ENCODE measurements at places on chromosomes 16 and 17.
A peak's percentile ranks its signal among the peaks of the same experiment; 100 is the strongest.

DNA sequence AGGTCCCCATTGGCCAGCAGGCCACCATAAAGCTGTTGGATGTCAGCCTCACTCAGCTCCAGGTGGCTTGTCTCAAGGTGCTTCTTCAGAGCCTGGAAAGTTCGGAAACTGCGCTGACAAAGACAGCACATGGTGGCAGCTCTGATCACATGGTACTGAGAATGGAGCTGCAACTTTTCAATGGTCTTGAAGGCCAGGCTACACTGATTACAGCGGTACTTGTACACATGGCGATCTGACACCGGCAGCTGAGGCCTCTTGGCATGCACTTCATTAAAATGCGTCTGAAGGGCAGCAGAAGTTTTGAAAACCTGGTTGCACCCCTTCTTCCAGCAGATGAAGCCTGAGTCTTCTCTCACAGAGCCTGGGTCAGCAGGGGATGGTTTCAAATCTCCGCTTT is 249.7 kb downstream of the ZFHX3 start:
- DNase-seq = no peak

DNA sequence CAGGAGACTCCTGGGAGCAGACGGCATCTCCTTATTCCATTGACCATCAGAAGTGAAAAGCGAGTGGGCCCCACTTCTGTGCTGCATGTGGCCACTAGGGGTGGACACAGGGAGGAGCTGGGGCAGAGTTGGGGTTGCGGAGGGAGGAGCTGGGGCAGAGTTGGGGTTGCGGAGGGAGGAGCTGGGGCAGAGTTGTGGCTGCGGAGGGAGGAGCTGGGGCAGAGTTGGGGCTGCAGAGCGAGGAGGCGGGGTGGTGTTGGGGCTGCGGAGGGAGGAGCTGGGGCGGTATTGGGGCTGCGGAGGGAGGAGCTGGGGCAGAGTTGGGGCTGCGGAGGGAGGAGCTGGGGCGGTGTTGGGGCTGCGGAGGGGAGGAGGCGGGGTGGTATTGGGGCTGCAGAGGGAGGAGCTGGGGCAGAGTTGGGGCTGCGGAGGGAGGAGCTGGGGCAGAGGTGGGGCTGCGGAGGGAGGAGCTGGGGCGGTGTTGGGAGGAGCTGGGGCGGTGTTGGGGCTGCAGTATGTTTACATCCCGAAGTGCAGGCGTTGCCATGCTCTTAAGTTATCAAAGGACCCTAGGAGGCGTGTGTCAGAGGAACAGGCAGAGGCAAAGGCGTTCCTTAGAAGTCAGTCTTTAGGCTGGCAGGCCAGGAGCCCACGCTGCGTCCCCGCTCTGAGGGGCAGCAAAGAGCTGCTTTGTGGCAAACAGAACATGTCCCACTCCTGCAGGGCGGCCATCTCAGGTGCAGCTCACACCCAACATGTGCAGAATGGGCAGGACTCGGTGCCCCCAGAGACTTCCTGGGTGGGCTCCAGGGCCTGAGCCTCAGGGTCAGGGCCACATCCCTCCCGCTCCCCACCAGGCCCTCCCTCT is 76.0 kb downstream of the ZNF778 start:
- no peak for DNase-seq

DNA sequence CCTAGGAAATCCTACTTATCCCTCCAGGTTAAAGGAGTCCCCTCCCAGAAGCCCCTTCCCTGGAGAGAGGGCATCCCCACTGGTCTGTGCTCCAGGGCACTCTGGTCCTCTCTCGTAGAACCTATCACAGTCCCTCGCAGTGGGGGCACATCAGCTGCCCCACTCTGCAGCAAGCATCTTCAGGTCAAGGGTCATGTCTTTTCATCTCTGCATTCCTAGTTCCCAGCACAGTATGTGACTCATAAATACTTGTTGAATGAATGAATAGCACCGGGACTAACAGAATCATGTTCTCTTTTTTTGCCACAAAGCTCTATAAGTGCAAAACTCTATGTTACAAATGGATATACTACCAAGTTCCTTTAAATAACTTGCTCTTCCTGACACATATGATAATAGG is 36.0 kb downstream of the RNF157 start:
- no peak for DNase-seq

- DNase-seq = no peak
Observed at GRCh38 chr17:2905696-2906501, 109.7 kb downstream of the RAP1GAP2 start.

DNA sequence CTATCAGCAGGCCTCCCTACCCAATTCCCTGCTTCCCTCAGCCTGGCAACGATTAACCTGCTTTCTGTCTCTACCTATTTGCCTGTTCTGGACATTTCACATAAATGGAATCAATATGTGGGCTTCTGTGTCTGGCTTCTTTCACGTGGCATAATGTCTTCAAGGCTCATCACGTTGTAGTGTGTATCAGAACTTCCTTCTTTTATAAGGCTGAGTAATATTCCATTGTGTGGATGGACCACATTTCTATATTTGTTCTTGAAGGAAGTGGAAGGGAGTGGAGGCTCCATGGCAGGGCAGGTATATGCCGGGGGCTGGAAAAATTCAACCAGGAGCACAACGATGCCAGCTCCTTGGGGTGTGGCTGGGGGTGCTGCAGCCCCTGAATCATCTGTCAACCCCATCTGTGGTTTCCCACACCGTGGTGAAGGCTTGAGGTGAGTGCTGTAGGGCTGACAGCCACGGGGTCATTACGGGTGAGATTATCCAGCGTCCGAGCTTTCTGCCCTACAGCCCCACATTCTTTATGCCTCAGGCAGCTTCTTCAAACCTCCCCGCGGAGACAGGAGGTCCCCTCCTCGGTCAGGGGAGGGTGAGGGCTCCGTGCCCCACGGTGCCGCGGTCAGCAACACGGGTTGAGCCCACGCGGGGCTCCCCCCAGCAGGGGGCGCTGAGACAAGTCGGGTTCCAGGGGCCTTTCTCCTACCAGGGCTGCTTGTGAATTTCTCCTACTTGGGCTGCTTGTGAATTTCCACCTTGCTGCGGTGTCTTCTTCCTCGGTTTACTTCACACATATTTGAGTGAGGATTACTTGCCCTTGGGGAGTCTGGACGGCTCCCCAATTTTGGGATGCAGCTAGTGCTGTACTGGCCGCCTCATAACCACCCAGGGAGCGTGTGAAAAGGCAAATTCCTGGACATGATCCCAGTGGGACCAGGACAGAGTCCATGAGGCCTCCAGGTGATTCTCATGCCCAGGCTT is 18.3 kb upstream of the WFIKKN2 start:
- peak; percentile 77 for DNase-seq

Data from activated T-cell treated with anti-CD3 and anti-CD28 coated beads, Interleukin-2, amount 50 U/mL, for 48 hours (primary cell).